ENCODE measurements at places on chromosomes 12 and 14. TPM values are rescaled to one million over a fixed set of nuclear protein-coding genes. Genes with fewer than 3 reads are reported as not detected.

TBX3 gene
- 64.0 TPM for polyA plus RNA-seq

GRCh38 chr14:68854421-68854820 lies 61.6 kb upstream of the ZFP36L1 start:
- DNase-seq = no peak

TAS2R7 gene
- polyA plus RNA-seq = not detected

- DNase-seq = no peak
Measured at GRCh38 chr12:82437744-82438143, 79.4 kb downstream of the METTL25 start.
